Non-pigmented ciliary epithelial cell (primary cell): ENCODE measurements at places on chromosomes 12 and 14.
A peak's percentile ranks its signal among the peaks of the same experiment; 100 is the strongest.

DNA sequence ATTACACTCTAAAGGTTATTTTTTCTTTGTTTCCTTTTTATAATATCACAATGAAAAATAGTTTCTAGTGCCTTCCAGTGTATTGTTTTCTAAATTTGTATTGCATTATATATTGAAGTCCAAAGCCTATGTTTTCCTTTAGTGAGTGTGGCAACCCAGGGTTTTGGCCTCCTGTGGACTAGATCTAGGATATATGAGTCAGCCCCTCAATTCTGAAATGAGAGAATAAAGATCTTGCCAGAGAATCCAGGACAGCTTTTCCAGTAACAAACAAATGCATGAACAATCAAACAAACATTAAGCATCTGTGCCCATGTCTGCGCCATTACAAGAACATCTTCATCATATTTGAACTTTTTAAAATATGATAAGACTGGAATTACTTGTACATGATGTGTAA lies 70.7 kb upstream of the SSTR1 start:
- DNase-seq: no peak

DNA sequence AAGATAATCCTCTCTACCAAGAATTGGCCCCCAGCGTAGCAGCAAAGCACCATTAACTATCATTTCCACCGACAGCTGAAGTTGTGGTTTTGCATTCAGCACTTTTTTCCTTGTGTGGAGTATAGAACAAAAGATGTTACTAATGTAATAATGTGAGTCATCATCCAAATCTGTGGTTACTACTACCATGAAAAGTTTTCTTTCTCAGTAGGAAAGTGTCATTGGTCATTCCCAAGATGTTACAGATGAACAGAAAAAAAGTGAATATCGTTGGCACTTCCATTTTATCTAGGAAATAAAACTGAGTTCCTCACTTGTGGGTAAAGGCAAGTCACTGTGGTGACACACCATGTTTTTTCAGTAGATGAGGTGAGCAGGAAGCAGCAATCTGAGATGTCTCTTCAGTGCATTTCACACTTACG lies 30.3 kb upstream of the IFNG start:
- DNase-seq: peak; percentile 60

DNA sequence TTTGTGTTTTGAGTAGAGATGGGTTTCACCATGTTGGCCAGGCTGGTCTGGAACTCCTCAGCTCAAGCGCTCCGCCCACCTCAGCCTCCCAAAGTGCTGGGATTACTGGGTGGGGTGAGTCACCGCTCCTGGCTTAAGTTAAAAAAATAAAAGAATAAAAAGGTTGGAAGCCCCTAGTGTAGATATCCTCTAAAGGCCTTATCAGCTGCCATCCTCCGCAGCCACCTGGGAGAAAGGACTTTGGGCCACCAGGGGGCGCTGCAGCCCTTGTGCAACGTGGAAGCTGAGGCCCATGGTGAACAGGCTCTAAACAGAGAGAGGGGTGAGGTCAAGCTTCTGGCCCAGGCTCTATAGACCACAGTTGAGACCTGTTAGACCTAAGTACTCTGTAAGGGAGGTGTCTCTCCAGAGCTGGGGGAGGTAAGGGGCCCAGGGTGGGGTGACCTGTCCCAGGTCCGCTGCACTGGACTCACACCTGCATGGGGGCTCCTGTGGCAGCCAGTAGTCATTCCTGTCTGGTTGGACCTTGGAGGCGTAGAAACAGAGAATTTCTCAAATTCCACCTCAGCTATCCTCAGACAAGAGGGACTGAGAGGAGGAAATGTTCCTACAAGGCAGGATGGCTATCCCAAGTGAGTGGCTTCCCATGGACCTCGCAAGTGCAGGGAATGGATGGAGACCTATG lies 14.0 kb upstream of the RACGAP1 start:
- peak; percentile 38 for DNase-seq

- DNase-seq: no peak
Measured at GRCh38 chr14:69313176-69313575, 53.2 kb downstream of the GALNT16 start.

DNA sequence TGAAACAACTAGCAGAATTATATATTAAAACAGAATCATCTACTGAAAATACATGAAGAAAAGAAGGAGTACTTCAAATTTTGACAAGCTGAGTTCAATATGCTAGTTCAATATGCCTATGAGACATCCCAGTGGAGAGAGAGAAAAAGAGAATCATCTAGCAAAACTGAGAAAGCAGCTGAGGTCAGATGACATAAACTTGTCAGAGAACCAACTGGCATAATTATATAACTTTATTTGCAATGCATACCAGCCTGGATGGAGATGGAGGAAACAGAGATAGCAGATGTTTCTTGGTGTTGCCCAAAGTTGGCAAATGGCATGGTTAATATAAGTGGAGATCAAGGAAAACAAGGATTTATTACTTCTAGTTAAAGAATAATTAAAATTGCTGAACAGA lies 148.7 kb upstream of the PDZRN4 start:
- DNase-seq: no peak

DNA sequence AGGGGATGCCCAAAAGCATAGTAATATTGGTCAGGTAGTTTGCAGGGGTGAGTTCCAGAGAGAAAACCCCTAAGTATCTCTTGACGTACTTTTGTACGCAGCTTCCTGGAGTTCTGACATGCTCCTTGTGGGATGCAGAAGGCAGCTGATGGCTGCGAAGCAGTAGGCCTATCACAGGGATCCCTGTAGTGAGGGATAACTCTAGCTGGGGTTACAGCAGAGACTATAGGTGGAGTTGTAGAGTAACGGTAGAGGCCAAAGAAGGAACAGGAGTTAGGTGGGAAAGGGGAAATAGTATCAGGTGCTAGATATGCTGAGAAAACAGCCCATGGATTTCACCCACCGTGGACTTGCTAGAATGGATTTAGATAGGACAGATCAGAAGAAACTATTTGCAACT lies 37.3 kb downstream of the MGST1 start:
- DNase-seq: no peak

GRCh38 chr12:2633825-2634200 lies 161.0 kb upstream of the FKBP4 start:
- no peak for DNase-seq

GRCh38 chr12:131521326-131521725 lies 189.6 kb upstream of the SFSWAP start:
- DNase-seq: no peak

DNA sequence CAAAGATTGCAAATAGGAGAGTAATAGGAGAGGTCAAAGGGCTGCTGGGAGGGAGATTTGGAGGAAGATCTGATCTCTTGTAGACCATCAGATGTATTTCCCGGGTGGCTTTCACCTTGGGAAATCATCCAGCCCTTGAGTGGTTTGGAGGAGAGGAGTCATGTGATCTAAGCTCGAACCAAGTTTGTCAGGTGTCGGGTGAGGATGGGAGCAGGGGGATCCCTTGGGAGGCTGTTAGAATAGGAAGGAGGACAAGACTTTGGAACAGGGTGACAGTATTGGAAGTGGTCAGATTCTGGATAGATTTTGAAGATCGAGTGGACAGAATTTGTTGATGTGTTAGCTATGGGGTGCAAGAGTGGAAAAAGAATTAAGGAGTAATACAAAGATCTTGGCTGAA lies 46.6 kb downstream of the C12orf75 start:
- DNase-seq: no peak

DNA sequence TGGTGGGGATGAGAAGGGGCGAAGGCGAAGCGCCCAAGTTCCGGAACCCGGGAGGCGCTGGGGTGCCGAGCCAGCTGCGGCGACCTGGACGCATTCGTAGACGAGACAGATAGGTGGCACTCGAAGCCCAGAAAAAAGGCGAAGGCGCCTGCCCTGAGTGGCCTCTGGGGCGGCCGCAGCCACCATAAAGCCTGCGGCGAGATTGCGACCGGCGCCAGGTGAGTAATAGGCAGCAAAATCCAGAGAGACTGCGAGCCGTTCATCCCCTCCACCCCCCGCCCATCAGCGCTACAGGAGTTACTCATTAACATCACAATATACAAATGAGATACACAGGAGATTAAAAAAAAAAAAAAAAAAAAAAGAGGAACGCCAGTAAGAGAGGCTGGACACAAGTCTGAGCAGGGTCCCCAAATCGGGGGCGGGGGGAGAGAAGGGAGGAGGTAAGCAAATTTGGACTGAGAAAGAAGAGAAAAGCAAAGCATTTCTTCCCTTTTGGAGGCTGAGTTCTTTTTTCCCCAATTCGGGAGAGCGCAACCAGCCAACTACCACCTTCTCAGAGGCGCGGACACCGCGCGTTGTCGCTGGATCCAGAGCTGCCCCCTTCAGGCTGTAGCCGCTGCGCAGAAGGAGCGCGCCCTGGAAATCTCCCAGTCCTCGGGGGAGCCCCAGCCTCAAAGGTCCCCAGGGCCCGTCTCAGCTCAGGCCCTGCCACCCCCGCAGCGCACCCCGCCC lies 15.7 kb downstream of the TBX3 start:
- no peak for DNase-seq

DNA sequence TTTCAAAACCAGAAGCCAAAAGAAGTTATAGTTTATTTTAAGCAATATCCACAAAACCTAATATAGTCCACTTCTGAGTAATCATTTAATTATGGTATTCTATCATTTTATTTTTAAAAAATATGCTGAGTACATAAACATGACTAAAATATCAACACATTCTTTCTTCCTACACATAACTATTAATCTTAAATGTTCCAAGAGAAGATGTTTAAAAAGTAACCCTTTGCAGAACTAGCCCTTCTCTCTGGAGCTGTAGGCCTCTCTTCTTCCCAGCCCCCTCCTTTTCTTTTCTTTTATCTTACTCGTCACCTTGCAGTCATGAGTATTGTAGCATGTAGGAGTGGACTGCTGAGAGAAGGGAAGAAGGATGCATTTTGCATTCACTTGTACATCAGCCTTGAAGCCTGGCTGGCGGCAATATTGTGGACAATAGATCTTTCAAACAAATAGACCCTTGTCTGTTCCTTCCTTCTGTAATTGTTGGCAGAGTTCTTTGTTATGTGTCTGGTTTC lies 941.9 kb downstream of the NRXN3 start:
- no peak for DNase-seq

DNA sequence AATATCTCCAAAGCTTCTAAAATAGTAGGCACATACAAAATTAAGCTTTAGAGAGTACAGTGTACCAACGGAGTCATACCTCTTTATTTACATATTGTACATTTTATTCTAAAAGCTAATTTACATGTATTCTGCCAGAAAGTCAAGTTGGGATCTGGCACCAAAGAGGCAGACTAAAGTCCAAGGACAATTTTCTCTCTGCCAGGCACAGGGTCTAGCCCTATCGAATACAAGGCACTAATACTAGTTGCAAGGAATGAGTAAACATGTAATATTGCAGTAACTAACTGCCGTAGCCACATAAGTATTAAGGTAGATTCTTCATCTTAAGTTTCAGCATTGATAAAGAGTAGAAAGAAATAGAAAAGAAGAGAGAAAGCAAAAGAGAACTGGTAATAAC lies 93.9 kb downstream of the RPS6KA5 start:
- no peak for DNase-seq

GRCh38 chr12:42756841-42757623 lies 167.5 kb upstream of the PRICKLE1 start:
- peak; percentile 97 for DNase-seq

GRCh38 chr12:58871556-58871955 lies 48.7 kb downstream of the LRIG3 start:
- DNase-seq: no peak

DNA sequence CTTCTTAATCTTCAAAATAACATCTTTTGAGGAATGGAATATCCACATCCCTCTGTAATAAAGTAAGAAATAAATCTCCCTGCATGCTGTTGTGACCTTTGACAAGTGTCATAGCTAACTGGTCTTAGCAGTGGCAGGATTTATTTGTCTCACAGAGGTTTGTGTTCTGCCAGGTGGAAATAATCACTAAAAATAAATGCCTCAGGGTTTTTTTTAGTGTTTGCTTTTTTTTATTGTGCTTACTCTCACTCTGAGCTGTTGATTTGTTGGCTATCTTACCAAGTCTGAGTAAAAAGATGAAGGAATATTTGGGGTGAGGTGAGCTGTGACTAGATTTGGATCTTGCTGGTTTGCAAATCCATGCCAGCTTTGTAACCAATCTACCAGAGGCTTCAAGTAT lies 285.4 kb downstream of the ALG10B start:
- no peak for DNase-seq

- DNase-seq: no peak
Measured at GRCh38 chr14:32010604-32011125, 66.4 kb upstream of the ARHGAP5 start.

- no peak for DNase-seq
Measured at GRCh38 chr14:36874396-36875138, 212.9 kb downstream of the PAX9 start.

GRCh38 chr14:50659327-50659974 lies 8.7 kb downstream of the SAV1 start:
- no peak for DNase-seq

DNA sequence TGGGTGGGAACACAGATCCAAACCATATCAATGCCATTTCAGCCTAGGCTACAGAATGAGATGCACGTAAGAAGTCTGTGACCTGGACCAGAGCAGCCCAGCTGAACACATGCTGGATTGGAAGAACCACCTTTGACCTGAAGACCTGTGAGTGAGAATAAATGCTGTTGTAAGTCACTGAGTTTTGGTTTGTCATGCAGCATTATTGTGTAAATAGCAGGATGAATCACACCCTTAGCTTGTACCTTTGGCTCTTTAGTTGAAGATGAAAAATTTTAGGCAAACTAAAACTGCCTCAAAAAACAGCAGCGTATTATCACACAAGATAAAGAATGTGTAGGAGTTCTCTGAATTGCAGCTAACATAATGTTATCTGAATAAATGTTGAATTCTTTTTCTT lies 199.4 kb upstream of the LRIG3 start:
- no peak for DNase-seq

- peak; percentile 38 for DNase-seq
Measured at GRCh38 chr12:574475-575128, 88.6 kb downstream of the NINJ2 start.

DNA sequence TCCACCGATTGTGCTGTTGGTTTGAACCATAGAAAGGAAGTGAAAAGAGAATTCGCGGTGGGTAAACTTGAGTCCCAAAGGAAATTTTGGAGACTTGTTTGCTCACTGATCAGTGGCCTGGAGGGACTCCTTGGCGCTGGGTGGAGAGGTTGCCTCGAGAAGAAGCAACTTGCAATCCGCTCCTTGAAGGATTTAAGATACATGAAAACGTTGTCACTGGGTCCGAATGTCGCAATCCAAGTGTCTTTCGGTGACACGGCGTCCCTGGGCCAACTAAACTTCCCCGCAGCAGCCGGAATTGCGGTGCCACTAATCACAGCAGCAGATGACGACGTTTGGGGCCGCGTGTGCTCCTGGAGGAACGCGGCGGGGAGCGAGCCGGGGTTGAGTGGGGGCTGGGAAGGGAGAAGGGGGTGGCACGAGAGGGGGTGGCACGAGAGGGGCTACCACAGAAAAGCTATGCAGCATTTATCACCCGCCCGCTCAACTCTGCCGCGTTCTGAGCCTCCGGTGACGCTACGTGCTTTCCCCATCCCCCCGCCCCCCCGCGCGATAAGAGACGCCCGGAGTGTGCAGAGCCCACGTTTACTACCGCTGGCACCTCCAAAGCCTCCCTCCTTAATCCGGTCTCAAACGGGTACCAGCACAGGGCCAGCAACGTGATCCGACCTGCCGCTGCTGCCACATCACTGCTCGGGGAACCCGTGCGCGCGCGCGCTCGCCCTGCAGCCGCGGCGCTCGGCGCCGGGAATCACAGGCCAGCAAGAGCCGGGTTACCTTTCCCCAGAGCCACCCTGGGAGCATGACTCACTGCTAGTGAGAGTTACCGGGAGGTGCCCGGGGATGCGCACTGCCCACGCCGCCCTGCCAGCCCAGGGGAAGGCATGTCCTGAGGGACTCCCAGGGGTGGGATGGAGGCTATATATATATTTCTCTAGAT lies 833 bp upstream of the BHLHE41 start:
- DNase-seq: no peak
